GM12892 (cell line): ENCODE measurements at places on chromosomes 2 and 18.

DNA sequence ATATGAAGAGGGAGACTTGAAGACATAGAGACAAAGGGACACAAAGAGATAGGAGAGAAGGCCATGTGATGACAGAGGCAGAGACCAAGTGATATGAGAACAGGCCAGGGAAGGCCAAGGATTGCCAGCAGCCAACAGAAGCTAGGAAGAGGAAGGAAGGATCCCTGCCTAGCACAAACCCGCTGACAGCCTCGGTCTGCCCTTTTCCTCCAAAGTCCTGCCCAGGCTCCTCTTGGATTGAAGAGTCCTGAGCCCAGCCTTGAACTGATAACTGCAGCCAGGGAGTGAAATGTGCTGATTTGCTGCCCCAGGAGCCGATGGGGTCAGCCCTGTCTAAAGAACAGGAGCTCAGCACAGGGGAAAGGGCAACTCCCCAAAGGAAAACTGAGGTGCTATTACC, 76.6 kb downstream of the MCFD2 start:
- DNase-seq, result no peak

DNA sequence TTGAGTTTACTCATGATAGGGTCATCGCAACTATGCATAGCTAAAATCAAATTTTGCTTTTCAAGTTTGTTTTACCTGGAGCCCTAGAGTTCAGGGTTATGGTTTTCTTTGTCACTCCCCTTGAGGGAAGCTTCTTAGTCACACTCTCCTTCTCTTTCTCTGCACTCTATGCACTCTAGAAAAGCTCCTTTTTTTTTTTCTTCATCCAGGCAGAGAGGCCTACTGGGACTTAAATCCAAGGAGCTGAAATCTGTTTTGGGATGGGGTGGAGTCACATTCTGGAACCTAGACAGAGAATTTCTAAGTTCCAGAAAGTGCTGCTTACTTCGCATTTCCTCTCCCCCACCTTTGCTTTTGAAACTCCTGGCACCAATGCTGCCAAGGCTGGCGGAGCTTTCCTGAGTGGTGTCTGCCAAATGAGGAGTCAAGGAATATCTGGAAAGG, 19.1 kb upstream of the IL18R1 start:
- DNase-seq, result no peak

DNA sequence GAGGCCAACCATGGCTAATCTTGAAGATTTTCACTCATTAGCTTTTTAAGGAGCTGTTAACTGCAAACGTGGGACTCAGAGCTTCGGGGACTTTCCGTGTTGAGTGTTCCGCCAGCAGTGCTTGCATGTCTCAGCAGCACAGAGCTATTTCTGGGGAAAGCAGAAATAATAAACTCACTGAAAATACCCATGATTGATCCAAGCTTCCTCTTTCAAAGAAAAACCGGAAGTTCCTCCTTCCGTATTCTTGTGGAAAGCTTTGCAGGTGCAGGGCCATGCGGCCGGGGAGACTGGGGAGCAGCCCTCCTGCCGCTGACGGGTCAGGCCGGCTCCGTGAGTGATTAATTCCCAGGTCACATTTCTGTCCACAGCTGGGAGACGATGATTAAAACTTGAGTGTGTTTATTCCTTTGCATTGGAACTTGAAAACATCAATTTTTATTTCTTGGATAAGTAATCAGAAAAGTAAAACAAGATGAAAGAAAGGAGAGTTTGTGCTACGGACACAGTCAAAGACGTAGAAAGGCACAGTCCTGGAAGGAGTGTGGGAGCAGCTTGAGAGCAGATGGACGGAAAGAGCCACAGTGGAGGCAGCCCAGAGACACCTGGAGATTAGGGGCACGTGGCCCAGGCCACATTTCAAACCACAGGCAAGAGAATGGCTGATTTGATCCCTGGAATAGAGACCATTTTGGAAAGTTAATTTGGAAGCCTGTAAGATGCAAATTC, 54.2 kb upstream of the CTDP1 start:
- DNase-seq, result no peak

- no peak for DNase-seq
These were observed 499.7 kb downstream of the BCL11A start for GRCh38 chr2:60053791-60054190.

GRCh38 chr2:156320486-156321098, 11.9 kb downstream of the NR4A2 start:
- no peak for DNase-seq

DNA sequence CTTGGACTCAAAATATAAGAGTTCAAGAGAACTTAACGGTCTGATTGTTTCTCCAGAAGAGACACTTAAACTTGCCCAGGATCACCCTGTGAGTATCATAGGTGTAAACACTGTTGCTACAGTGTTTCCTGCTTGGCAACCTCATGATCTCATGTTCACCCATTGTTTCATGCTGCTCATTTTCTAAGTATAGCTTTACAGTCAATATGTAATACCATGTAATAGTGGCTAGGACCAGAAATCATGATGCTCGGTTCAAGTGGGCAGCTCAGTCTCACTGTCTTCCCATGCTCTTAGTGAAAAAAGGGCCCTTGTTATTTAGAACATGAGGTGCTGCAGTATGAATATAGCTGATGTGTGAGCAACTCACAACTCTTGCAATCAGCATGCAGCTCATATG, 157.5 kb downstream of the CERS6 start:
- no peak for DNase-seq

- DNase-seq, result no peak
These were observed 165.8 kb downstream of the DNAH7 start for GRCh38 chr2:195902857-195903256.

DNA sequence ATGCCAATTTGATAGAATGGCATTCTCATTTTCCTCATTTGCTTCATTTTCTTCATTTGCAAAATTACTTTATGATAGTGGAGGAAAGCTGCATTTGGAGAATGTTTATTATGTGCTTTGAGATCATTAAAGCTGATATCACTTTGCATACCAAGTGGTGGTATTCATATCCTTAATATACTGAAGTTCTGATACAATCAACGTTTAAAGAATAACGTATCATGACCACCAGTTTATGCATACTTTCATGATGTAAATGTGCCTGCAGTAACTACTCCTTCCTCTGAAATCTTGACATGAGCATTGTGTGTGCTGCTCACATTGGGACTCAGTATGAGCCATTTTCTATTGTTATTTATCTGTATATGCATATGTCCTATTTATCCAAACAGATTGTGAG, 302.1 kb downstream of the ARHGAP15 start:
- DNase-seq, result no peak

DNA sequence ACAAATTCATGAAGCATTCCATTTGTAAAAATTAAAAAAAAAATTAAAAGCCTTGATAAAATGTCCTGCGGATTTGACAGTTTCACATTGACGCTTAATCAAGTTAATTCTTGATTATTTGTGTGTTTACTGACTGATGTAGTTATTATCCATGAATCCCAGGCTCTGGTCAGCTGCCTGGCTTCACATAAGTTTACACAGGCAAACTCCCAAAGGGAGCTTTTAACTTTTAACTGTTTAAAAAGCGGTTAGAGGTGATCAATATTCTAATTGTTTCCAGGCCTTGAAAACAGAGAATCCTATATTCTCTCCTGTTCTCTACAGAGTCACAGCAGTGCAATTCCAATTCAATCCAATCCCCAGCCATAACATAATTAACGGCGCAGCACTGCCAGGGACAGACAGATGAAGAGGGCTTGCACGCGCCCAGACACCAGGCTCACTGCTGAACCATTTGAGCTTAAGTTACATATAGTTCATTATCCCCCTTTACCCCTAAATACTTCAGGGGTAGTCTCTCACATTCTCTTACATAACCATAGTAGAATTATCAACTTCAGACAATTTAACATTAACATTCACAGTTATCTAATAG, 47.5 kb downstream of the ATP8B1 start:
- DNase-seq, result no peak

GRCh38 chr18:69383186-69383585, 17.5 kb upstream of the DOK6 start:
- no peak for DNase-seq

DNA sequence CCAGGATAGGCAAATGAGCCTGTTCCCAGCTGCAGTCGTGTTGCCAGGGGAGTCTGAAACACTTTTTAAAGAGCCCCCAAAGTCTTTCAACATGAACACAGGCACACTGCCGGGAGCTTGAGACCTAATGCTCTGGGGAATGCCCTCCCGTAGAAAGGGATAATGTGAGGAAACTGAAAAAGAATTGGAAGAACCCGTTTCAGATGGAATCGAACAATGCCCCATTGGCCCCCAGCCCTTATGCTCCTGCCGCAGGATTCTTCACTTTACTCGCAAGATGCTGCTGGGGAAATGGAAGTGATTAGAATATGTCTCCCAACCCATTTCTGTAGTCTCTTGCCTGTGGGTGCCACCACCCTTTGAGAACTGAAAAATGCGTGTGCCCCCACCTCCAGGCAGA, 136.3 kb upstream of the GATA6 start:
- DNase-seq, result no peak

DNA sequence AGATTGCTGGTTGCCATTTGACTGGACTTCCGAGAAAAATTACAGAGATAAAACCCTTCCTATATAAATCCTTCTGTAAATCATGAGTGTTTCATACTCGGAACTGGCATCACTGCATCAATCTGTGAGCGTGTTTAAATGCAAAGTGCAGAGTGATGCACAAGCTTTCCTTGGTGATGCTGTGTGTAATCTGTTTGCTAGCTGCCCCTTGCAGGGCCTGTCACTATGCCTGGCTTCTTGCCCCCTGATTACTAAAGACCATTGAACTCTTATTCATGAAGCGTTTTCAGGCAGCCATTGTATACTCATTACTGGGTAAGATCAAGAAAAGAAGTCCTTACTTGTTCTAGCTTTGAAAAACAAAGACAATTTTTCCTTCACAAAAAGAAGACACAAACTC, 266.9 kb upstream of the FANCL start:
- no peak for DNase-seq

DNA sequence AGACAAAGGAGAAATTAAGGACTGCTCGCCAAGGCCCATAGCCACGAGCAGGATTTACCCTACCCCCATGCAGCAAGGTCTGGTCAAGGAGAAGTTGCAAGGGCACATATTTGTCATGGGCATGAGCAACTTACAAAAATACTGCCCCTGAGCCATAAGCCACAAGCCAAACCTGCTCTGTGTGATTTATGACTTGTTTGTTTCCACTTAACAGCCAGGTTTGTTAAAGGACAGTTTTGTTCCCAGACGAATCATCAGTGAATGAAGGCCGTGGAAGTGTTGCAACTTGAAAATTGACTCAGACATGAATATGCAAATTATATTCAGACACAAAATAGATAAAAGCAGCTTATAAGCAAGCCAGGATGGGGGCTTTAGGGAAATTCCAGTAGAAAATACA, 31.3 kb upstream of the EVA1A start:
- DNase-seq, result no peak

DNA sequence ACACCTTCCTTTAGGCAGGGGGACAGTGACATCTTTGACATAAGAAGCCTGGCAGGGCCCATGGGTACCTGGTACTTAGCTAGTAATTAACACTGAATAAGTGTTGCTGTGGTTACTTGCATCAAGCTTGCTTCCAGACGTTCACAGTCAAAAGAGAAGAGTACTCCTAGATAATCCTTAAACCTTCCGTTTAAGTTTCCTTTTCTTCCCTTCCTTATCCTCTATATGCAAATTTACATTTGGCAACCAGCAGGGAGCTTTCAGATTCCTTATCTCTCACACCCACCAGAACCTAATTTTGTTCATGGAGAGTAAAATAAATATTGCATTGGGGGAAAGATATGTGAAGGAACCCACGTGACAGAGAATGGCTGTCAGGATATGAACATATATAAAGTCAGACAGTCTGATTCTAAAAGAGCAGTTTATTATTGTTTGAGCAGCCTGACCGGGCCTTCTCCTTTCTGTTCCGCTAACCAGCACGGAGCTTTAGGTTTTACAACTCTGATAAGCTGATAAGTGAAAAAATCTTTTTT, 7.8 kb upstream of the RAB31 start:
- DNase-seq, result no peak

DNA sequence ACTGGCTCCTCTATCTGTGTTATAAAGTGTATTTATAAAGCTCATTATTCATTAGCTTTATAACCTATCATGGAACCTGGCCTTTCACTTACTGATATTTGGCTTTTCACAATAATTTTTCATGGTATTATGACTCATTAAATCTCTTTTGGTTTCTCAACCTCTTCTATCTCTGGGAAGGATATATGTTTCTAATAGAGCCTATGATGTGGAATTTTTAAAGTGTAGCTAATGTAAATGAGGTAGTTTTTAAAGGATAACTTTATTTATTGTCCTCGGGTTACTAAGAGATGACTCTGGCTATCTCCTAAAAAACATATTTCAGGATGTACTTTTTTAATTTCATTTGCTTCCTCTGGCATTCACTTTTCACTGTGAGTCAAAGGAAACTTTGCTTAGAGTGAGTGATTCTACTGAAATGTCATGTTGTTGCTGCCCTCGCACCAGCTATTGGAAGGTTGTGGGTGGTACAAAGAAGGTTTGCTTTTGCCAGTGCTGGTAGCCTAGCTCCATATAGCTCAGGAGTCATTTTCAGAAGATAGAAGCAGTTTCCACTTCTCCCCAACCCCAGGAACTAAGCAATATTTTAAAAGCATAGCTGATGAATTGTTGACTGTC, 85.2 kb upstream of the RPE start:
- DNase-seq, result no peak

DNA sequence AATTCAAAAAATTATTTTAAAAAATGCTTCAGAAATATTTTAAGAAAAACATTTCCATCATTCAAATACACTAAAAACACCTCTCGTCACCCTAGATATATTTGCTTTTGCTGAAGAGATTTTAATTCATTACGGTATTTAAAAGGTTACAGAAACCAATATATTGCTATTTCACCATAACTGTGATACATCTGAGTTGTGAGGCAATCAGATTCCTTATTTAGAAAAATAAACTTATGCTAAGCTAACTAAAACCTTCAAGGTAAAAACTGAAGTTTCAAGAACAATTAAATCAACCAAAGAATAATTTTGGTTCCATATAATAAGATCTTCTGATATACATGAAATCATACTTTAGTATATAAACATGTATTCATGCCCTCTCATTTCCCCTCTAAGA, 32.8 kb downstream of the PELI1 start:
- no peak for DNase-seq

DNA sequence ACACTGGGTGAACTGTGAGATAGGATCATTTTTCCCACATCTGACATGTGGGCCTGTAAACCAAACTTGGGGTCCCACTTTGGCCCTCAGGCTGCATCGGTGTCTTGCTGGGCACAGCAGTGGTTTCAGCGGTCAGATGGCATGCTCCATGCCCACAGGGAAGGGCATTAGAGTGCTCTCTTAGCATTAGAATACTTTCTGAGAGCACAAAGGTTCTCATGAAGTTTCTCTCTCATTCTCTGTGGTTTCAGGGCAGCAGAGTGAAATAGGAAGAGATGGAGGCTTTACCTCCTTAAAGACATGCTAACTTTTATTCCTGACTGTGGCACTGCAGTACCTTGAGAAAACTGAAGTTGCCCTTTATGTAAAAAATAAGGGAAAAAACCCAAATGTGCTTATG, 36.6 kb upstream of the GATA6 start:
- no peak for DNase-seq

DNA sequence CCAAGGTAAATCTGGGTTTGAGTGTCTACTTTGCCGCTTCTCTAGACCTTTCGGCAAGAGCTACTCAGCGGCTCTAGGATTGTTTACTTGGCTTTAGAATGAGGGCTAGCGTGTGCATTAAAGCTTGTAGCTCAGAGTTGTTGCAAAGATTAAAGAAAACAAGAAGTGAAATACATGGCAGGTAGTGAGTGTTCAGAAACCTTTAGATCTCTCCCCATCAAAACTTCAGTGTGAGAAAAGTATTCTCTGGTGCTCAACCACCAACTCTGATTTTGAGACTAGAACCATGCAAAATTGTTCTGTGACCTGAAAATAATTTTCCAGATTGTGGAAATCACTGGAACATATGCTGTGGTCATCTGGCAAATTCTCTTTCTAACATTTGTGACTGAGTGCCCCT, 512.0 kb downstream of the CMPK2 start:
- DNase-seq, result no peak
